ENCODE measurements at places on chromosomes 1 and 21. TPM values are rescaled to one million over a fixed set of nuclear protein-coding genes. Genes with fewer than 3 reads are reported as not detected.

GRCh38 chr21:45071874-45072737 is 2.3 kb upstream of the ADARB1 start:
- no peak for DNase-seq
- no peak overlapping the region for H3K27ac ChIP-seq
- H3K36me3 ChIP-seq, result no peaks in the 10 kb centered on the region
- H3K4me1 ChIP-seq, result no peaks in the 10 kb centered on the region

DNA sequence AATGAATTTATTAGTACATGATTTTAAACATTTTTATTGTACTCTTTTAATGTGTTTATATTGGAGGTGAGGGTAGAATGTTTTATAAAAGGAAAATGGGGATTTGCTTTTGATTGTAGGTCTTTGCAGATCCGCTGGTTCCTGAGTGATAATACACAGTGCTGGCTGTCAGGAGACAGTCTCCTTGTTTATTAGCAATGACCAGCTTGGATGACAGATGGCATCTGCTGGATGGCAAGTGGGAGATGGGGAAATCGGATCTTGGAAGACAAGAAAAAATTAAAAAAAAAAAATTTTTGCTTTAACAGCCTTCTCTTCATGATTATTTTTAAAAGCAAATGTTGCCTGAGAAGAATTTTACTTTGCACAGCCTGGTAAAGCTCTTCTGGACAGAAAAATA is 4.4 kb upstream of the PHTF1 start:
- DNase-seq, result no peak
- H3K36me3 ChIP-seq, result peaks cover 61% of the 10 kb centered on the region
- no peak overlapping the region for H3K27ac ChIP-seq
- H3K4me3 ChIP-seq, result no peak overlapping the region

RGS13 gene
- total RNA-seq, result 0.19 TPM

DNA sequence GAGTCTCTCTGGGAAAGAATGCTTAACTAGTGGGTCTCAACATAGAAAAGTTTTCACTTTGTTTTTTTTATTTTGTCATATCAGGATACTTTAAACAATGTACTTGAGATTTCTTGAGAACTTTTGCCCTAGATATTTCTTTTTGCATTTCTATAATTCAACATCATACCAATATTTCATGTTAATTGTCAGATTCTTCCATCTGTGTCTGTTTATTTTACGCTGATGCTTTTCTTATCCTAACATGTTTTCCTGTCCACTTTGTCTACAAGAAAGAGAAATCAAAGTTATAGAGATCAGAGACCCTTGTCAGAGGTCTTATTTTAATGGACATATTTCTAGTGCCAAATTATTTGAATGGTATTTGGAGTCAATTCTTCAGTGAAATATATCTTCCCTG is 95.5 kb upstream of the B3GALT2 start:
- no peak for DNase-seq
- no peaks in the 10 kb centered on the region for H3K4me1 ChIP-seq
- no peaks in the 10 kb centered on the region for H3K27me3 ChIP-seq
- H3K36me3 ChIP-seq, result no peaks in the 10 kb centered on the region
- no peak overlapping the region for H3K4me3 ChIP-seq

- H3K27me3 ChIP-seq, result no peaks in the 10 kb centered on the region
- no peak overlapping the region for H3K4me3 ChIP-seq
- DNase-seq, result no peak
- peaks cover 10% of the 10 kb centered on the region for H3K4me1 ChIP-seq
- no peak overlapping the region for H3K27ac ChIP-seq
These were observed 81.8 kb downstream of the KIF1B start for GRCh38 chr1:10292188-10292587.

SLC16A4 gene
- 1.8 TPM for total RNA-seq

GRCh38 chr1:160797861-160798273 is 1.9 kb downstream of the LY9 start:
- no peak overlapping the region for H3K27ac ChIP-seq
- no peak for DNase-seq
- H3K4me3 ChIP-seq, result no peak overlapping the region

DNA sequence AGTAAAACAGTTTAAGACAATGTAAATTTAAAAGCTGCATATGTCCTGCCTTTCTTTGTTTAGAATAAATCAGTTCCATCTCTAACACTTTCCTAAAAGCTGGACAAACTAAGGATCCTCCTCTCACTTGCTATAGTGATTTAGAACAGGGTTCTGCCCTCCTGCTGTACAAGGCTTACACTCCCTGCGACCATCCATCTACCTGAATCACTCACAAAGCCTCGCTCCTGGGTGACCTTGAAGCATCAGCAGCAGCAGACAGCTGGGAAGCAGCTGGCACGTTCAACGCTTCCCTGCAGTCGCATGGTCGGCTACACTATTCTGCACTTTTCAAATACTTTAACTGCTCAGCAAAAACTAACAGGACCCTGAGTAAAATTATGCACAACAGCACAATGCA is 128.0 kb downstream of the NTPCR start:
- no peaks in the 10 kb centered on the region for H3K4me1 ChIP-seq
- no peaks in the 10 kb centered on the region for H3K36me3 ChIP-seq
- H3K27ac ChIP-seq, result no peak overlapping the region
- DNase-seq, result no peak
- H3K27me3 ChIP-seq, result no peaks in the 10 kb centered on the region

DNA sequence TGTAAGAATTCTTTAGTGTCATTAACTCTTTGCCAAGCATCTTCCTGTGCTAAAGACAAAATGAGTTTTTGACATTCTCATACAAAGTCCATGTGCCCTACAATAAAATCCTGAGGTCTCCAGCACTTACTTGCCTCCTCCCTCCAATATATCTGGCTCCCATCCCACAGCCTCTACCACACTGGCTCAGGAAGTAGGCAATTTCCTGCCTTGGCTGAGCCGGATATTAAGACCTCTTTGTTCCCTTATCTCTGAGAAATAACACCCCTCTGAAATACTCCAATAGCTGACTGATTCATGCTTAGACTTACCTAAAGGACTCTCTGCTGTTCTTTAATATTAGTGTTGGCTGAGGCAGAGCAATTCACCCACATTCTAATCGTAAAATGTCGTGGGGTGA is 37.6 kb upstream of the GORAB start:
- H3K4me3 ChIP-seq, result no peak overlapping the region
- peaks cover 16% of the 10 kb centered on the region for H3K4me1 ChIP-seq
- H3K27me3 ChIP-seq, result no peaks in the 10 kb centered on the region
- H3K27ac ChIP-seq, result no peak overlapping the region
- H3K36me3 ChIP-seq, result no peaks in the 10 kb centered on the region
- peak; percentile 24 for DNase-seq

PTGS2 gene
- 0.36 TPM for total RNA-seq

RGSL1 gene
- total RNA-seq, result not detected

PMF1 gene
- 57.8 TPM for total RNA-seq

CD34 gene
- 56.2 TPM for total RNA-seq

GRCh38 chr1:154635171-154635570 is 27.2 kb upstream of the ADAR start:
- no peaks in the 10 kb centered on the region for H3K4me1 ChIP-seq
- H3K27ac ChIP-seq, result no peak overlapping the region

DNA sequence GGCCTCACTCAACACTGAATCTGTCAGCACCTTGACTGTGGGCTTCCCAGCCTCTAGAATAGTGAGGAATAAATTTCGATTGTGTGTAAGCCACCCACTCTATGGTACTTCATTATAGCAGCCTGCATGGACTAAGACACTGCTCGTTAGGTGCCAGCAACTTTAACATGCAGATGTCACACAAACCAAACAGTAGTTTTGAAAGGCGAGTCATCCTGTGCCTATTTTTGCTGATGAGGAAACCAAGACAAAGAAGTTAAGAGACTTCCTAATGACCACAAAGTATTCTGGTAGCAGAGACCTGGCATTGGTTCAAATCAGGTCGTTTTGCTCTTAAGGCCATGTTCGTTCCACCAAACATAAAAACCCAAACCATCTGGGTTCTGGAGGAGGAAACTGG is 42.9 kb downstream of the BATF3 start:
- no peak overlapping the region for H3K27ac ChIP-seq
- H3K36me3 ChIP-seq, result no peaks in the 10 kb centered on the region
- no peaks in the 10 kb centered on the region for H3K4me1 ChIP-seq
- H3K27me3 ChIP-seq, result no peaks in the 10 kb centered on the region

DNA sequence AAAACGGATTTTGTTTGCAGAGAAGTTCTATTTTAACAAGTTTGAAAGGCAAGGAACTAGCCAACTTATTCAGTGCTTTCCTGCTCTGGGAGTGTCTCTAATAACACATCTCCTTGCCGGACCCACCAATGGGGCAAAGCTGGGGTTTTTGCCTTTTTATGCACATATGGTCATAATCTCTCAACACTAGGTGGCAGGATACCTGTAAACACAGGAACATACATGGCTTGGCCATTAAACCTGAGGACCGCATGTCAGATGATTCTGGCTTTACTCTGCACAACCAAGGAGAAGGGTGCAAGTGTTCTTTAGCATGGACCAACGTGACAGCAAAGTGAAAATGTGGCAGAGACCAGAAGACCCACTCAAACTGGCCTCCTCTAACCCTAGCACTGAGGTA is 4.9 kb downstream of the TMEM9 start:
- peaks cover 2% of the 10 kb centered on the region for H3K36me3 ChIP-seq
- DNase-seq, result no peak

- H3K4me1 ChIP-seq, result peaks cover 30% of the 10 kb centered on the region
- no peaks in the 10 kb centered on the region for H3K36me3 ChIP-seq
- peak overlapping the region; percentile 89 for H3K27ac ChIP-seq
- no peaks in the 10 kb centered on the region for H3K27me3 ChIP-seq
- DNase-seq, result no peak
These were observed 3.4 kb downstream of the WNT9A start for GRCh38 chr1:227944090-227944930.

RNU1-2 gene
- 3,522 TPM for total RNA-seq

PRPF38A gene
- 6.6 TPM for total RNA-seq

SH2D5 gene
- total RNA-seq, result not detected

DNA sequence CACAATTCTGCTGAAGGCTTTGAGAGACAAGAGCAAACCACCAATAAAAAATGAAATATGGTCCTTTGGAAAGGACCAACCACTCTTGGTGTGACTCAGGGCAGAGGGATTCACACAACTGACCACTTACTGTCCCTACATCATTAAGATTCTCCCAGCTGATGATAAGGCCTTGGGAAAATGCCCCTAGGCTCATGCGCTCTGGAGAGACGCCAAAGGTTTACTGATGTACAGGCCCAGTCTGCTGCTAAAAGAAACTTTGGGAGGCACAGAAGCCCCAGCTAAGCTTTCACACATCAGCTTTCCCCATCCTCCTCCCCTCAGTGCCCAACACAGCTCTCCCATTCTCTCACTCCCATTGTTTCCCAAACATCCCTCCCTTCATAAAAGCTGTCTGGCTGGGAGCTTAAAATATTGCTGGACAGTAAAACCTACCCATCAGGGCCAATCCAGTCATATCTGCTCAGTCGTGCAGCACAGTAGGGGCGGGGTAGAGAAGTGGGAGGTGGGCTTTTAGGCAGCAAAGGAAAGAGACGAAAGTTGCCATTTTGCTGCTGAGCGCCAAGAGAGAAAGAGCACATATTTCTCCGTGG is at the start of gene GJA8:
GJA8 (plus strand) TSS at position 543 of the 593 bp plus-strand sequence. CDS start 5,161 bp downstream, outside the sequence.
- no peaks in the 10 kb centered on the region for H3K36me3 ChIP-seq
- no peak within 1 kb of the TSS for H3K4me3 ChIP-seq
- DNase-seq, result no peak
- H3K4me1 ChIP-seq, result no peaks in the 10 kb centered on the region
- H3K27ac ChIP-seq, result no peak within 1 kb of the TSS

- no peak for DNase-seq
- H3K36me3 ChIP-seq, result no peaks in the 10 kb centered on the region
- H3K27ac ChIP-seq, result no peak overlapping the region
- H3K27me3 ChIP-seq, result no peaks in the 10 kb centered on the region
These were observed 216.3 kb downstream of the PTPRU start for GRCh38 chr1:29452463-29453230.

RAB42 gene
- total RNA-seq, result 0.96 TPM

GRCh38 chr1:26833432-26834405 is 7.2 kb downstream of the ZDHHC18 start:
- peak; percentile 57 for DNase-seq
- peak overlapping the region; percentile 81 for H3K27ac ChIP-seq
- peaks cover 10% of the 10 kb centered on the region for H3K4me1 ChIP-seq
- no peaks in the 10 kb centered on the region for H3K27me3 ChIP-seq

GRCh38 chr21:40853956-40854688 is 7.2 kb upstream of the DSCAM start:
- H3K36me3 ChIP-seq, result no peaks in the 10 kb centered on the region
- no peak overlapping the region for H3K27ac ChIP-seq
- H3K27me3 ChIP-seq, result no peaks in the 10 kb centered on the region
- H3K4me1 ChIP-seq, result no peaks in the 10 kb centered on the region
- no peak overlapping the region for H3K4me3 ChIP-seq

DNA sequence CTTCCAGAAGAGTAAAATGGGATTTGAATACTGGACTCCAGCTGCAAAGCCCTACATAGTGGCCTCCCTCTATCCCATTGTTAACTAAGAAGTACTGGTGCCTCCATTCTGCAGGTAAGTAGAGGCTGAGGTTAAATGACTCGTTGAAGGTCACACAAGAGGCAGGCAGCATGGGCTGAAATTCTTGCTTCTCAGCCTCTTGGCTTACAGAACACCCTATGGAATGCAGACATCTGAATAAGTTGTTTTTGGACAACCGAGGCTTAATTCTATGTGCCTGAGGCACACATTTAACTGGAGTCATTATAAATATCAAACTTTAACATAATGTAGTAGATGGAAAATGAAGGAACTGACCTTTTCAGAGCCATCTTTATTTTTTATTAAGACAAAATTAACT is 5.7 kb downstream of the DNAJC11 start:
- H3K36me3 ChIP-seq, result peaks cover 3% of the 10 kb centered on the region
- H3K4me1 ChIP-seq, result peaks cover 29% of the 10 kb centered on the region
- H3K4me3 ChIP-seq, result no peak overlapping the region
- H3K27me3 ChIP-seq, result no peaks in the 10 kb centered on the region

FAM72B gene
- 0.91 TPM for total RNA-seq

GRCh38 chr1:20684050-20684620 is 23.0 kb upstream of the DDOST start:
- no peaks in the 10 kb centered on the region for H3K27me3 ChIP-seq
- H3K27ac ChIP-seq, result peak overlapping the region; percentile 95
- H3K4me1 ChIP-seq, result peaks cover 34% of the 10 kb centered on the region
- no peak for DNase-seq

SPOCD1 gene
- 0.46 TPM for total RNA-seq

CD1B gene
- total RNA-seq, result not detected

- no peak overlapping the region for H3K27ac ChIP-seq
- no peaks in the 10 kb centered on the region for H3K36me3 ChIP-seq
- no peaks in the 10 kb centered on the region for H3K27me3 ChIP-seq
These were observed 5.3 kb upstream of the MAP3K7CL start for GRCh38 chr21:29125191-29125590.

- no peak for DNase-seq
- H3K27me3 ChIP-seq, result peaks cover 5% of the 10 kb centered on the region
- H3K36me3 ChIP-seq, result no peaks in the 10 kb centered on the region
- no peak overlapping the region for H3K4me3 ChIP-seq
These were observed 15.2 kb downstream of the LY9 start for GRCh38 chr1:160811147-160811546.

DNA sequence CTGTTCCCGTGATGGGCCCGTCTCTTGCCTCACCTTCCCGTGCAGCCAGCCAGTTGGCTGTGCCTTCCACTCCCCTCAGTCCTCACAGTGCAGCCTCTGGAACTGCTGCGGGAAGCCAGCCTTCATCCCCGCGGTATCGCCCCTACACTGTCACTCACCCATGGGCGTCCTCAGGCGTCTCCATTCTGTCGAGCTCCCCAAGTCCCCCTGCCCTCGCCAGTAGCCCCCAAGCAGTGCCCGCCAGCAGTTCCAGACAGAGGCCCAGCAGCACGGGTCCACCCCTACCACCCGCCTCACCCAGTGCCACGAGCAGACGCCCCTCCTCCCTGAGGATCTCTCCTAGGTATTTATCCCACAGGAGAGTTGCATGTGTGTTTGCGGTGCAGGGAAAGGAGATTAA is 73.5 kb downstream of the UBE4B start:
- peaks cover 88% of the 10 kb centered on the region for H3K36me3 ChIP-seq
- peak overlapping the region; percentile 20 for H3K27ac ChIP-seq
- H3K4me3 ChIP-seq, result no peak overlapping the region
- peaks cover 32% of the 10 kb centered on the region for H3K4me1 ChIP-seq
- DNase-seq, result no peak
- no peaks in the 10 kb centered on the region for H3K27me3 ChIP-seq

ZNF593 gene
- total RNA-seq, result 13.7 TPM

All from heart left ventricle (tissue), 16 donors.